ENCODE measurements at places on chromosomes 2 and 18. TPM values are rescaled to one million over a fixed set of nuclear protein-coding genes. Genes with fewer than 3 reads are reported as not detected.

Gene TMX3
- 51.2 TPM for total RNA-seq

Gene HTR2B
- not detected for total RNA-seq

Gene FAHD2B
- total RNA-seq, result 36.3 TPM

DNA sequence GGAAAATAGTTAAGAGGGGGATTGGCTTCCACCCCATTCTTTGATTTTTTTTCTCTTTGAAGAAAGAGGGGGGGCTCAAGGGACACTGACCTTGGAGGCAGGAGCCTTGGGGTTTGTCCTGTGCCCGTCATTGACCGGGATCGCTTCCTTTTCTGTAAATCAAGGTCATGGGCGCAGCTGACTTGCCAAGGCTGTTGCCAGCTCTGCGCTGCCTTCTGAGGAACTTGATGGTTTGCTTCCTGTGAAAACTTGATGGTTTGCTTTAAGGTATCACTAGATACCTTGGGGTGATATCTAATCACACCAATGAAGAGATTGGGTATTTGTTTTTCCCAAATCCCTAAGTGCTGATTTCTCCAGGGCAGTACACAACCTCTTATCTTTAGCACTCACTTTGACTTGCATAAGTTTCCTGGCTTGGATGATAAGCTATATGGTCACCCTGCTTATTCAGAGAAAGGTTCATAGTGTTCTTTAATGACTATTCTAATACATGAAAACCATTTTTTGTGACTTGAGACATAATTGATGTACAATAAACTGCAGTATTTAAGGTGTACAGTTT is 56.0 kb downstream of the DGKD start:
- no peaks in the 10 kb centered on the region for H3K27me3 ChIP-seq
- no peaks in the 10 kb centered on the region for H3K36me3 ChIP-seq
- DNase-seq, result no peak
- H3K4me1 ChIP-seq, result peaks cover 13% of the 10 kb centered on the region

- no peaks in the 10 kb centered on the region for H3K4me1 ChIP-seq
- no peak overlapping the region for H3K27ac ChIP-seq
- DNase-seq, result no peak
- no peaks in the 10 kb centered on the region for H3K36me3 ChIP-seq
- no peaks in the 10 kb centered on the region for H3K27me3 ChIP-seq
Measured at GRCh38 chr2:88642278-88642677, 15.0 kb upstream of the EIF2AK3 start.

GRCh38 chr18:79584491-79585394 is 94.9 kb upstream of the CTDP1 start:
- no peaks in the 10 kb centered on the region for H3K36me3 ChIP-seq
- no peaks in the 10 kb centered on the region for H3K4me1 ChIP-seq
- H3K4me3 ChIP-seq, result no peak overlapping the region
- H3K27ac ChIP-seq, result no peak overlapping the region
- peak; percentile 46 for DNase-seq
- no peaks in the 10 kb centered on the region for H3K27me3 ChIP-seq

GRCh38 chr2:239721991-239722759 is 303.0 kb downstream of the NDUFA10 start:
- H3K27ac ChIP-seq, result no peak overlapping the region
- H3K4me1 ChIP-seq, result no peaks in the 10 kb centered on the region
- no peaks in the 10 kb centered on the region for H3K36me3 ChIP-seq
- peak; percentile 40 for DNase-seq

GRCh38 chr2:71932780-71933466 is 214.7 kb downstream of the CYP26B1 start:
- H3K27me3 ChIP-seq, result no peaks in the 10 kb centered on the region
- peak; percentile 31 for DNase-seq
- H3K4me3 ChIP-seq, result no peak overlapping the region
- H3K27ac ChIP-seq, result no peak overlapping the region
